Thoracic aorta (tissue), 2 donors: ENCODE measurements at places on chromosomes 12 and 14. TPM values are rescaled to one million over a fixed set of nuclear protein-coding genes. Genes with fewer than 3 reads are reported as not detected.

Gene FRS2
- total RNA-seq: 72.3 TPM

Gene MDGA2
- not detected for total RNA-seq

Gene MYF5
- not detected for total RNA-seq

Gene ENDOU
- not detected for total RNA-seq

Gene DDIT3
- 35.5 TPM for total RNA-seq

Gene CDC42BPB
- total RNA-seq: 121 TPM

Gene CELA1
- total RNA-seq: not detected

Gene PROX2
- total RNA-seq: not detected

- DNase-seq: no peak
Observed at GRCh38 chr12:130620281-130620680, 95.8 kb downstream of the RIMBP2 start.

DNA sequence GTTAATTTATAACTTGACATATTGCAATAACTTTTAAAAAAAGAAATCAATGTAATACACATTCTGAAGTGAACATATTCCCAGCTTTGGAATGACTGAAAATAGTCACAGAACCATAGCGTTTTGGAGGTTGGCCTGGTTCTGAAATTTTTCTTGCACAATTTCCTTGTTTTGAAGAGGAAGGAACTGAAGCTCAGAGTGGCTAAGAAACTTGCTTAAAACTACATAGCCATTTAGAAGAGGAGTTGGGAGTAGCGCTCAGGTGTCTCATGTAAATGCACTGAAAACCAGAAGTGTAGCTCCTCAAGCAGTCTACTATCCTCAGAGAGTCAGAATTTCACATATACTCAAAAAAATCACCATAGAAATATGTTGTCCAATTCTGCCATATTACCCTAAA is 41.2 kb downstream of the SLC38A1 start:
- DNase-seq: no peak

DNA sequence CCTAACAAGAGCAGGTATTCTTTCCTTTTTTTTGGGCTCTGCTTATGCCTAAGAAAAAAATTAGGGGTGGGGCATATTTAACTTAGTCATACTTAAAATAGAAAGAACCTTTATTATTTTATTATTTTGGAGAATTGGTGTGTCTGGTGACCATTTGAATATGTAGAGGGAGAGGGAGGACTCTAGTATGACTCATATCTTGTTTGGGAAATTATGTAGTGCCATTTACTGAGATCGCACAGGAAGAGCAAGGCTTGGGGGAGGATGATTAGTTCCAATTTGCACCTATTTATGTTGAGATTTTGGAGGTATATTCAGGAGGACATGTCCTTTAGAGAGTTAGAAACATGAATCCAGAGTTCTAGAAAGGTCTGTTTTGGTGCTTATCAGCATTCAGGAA is 9.9 kb downstream of the ZNF410 start:
- no peak for DNase-seq

DNA sequence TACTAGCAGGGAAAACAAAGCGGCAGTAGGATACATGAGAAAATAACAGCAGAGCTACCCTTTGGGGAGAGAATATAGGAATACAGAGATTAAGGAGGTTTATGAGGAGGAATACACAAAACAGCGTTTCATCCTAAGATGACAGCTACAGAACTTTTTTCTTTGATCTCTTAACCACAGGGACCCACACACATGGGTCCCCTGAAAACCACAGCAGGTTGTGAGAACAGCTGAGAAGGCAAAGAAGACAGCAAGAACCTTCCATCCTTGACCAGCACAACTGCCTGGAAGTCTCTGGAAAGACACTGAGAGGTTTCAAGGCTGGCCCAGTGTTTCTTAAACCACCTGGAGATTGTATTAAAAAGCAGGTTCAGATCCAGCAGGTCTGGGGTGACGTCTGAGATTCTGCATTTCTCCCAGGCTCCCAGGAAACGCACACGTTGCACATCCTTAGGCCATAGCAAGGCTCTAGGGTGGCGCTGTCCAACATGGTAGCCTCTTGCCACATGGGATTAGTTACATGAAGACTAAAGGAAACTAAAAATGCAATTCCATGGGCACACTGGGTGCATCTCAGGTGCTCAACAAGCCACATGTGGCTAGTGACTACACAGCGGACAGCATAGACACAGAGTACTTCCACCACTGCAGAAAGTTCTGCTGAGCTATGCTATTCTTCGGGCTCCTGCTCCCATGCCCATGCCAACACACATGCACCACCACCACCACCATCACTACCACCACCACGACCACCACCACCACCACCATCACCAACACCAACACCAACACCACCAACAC is 92.3 kb downstream of the FOXN3 start:
- DNase-seq: no peak

DNA sequence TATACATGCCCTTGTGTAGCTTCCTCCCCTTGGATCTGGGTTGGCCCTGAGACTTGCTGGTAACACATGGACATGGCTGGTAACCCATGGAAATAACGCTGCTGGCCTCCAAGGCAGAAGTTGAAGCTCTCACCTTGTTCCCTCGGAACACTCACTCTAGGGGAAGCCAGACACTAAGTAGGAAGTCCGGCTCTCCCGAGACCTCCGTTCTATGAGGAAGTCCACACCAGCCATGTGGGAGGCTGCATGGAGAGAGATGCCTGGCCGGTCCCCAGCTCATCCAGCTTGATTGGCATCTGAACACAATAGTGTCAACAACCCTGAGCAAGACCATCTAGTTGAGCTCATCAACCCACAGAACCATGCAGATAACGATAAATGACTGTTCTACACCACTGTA is 39.7 kb upstream of the VRK1 start:
- DNase-seq: no peak

DNA sequence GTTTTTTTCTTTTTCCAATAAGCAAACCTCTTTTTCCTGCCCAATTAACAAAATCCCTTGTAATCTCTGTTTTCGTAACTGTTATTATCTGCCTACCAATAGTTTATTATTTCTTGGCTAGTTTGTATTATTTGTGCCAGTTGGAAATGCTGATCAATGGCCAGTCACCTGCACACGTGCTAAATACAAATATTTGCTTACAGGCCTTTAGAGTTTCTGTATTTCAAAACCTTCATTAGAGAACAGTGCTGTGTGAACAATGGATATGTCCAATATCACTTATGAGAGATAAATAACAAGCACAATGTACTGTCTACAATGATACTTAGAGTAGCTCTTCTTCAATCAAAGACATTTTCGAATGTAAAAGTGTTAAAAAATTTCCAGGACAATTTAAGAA is 10.8 kb upstream of the DYRK2 start:
- no peak for DNase-seq

DNA sequence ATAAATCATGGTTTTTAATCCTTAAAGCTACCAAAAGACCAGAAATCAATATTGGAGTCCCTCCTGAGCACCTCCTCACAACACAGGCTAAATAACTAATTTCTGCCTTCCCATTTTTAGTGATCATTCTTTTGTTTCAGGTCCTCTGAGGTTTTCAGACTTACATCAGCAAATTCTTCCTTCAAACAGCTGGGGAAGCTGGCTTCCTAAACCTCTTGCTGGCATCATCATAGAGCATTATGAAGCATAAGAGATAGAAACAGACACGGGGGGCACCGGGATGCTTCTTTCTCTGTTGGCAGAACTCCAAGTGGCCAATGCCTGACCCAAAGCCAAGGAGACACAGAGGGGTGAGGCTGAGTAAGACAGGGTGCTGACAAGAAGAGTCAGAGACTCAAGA is 47.9 kb upstream of the DBX2 start:
- no peak for DNase-seq

DNA sequence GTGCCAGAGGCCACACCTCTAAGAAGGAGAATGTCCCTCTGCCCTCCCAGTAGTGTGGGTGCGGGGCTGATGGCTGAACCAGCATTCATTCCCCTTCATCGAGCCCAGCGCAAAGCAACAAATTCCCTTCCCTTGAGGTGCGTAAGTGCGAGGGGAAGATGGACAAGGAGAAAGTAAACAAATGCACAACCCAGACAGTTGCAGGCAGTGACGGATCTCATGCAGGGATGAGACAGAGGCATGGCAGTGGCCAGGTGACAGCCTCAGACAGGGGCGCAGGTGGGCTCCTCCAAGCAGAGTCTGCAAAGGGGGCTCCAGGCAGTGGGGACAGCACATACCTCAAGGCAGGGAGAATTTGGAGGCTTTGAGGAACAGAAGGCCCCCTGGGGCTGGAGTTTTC is 2.3 kb upstream of the MYL2 start:
- no peak for DNase-seq

DNA sequence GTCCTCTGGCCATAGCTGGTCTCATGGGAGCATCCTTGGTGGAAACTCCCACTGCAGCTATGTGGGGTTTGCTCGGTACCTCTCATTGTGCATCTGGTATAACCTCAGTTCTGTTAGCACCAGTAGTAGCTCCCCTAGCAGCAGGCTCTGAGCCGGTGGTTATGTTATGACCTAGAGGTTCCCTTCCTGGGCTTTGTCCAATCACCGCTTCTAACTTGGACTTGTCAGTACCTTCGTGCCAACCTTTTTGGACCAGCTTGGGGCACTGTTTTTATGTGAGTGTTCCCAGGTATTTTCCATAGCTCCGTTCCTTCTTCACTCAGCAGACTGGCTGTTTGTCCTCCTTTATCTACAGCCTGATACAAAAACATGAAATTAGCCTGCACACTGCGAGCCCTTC is 55.7 kb downstream of the ATG14 start:
- no peak for DNase-seq

- DNase-seq: no peak
Observed at GRCh38 chr12:67315661-67316060, 46.5 kb downstream of the CAND1 start.

GRCh38 chr14:36997843-36998242 is 174.6 kb downstream of the SLC25A21 start:
- no peak for DNase-seq

GRCh38 chr14:30610787-30611343 is 11.3 kb upstream of the SCFD1 start:
- DNase-seq: no peak

DNA sequence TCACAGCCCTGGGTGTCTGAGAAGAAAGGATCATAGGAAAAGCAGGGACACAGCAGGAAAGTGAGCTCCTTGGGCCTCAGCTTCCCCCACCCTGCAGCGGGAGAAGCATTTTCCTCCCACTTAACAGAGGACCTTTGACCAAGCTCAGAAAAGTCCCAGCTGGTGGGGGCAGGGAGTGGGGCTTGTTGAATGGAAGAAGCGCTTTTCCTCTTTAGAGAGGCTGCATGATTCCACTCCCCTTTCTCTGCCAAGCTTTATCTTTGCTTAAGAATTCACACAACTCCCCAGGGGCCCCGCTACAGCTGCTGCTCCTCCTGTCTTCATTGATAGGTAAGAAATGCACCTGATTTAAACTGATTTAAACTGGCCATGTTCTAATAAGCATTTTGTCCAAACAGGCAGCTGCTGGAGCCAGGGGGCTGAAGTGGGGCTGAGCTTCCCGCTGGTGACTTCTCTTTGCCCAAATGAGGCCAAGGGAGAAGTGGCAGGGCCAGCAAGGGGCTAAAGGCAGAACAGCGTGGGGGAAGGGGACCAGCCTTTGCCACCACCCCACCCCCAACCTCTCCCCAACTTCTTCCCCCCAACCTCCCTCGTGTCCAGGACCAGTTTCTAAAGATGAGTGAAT is 1.7 kb upstream of the PAPLN start:
- no peak for DNase-seq

- DNase-seq: no peak
Observed at GRCh38 chr12:124720681-124721500, 142.8 kb downstream of the SCARB1 start.

DNA sequence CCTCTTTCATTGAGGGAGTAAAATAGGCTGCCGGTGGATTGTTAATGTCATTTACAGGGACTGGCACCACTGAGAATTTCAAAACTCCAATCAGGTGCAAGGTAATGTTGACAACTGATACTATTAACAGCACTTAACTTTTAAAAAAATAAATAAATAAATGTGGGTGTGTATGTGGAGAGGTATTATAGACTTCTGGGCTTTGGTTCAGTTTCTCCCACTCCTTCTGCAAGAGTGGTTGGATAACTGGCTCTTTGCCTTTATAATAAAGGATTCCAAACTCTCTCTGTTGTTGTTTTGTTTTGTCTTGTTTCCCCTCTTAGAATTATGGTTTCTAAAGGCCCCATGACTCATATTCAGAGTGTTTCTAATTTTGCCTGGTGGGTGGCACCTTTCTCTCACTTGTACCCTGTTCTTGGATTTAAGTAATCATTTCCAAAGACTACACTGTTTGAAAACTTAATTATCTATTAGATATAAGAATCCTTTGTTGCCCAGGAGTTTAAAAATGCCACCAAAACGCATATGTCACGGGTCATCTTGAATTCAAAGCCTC is 151.6 kb upstream of the ARID2 start:
- DNase-seq: no peak

DNA sequence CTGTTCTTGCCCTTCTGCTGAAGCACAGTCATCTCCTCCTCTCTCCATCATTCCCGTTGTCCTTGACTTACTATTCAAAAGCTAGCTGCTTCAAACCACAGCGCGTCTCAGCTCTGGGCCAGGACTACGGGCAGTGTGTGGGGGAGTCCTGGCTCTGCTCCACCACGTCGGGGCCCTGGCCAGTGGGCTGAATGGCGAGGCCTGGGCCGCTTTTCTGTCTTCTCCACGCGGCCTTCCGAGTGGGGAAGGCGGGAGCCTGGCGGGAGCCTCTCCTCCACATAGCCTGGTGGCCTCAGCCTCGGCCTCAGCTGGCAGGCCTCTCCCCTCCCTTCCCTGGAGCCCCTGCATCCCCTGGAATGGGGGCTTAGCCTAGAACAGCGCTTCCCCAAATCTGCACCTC is 16.5 kb downstream of the ANKRD9 start:
- DNase-seq: no peak

- DNase-seq: no peak
Observed at GRCh38 chr12:38614171-38614570, 291.2 kb downstream of the CPNE8 start.

DNA sequence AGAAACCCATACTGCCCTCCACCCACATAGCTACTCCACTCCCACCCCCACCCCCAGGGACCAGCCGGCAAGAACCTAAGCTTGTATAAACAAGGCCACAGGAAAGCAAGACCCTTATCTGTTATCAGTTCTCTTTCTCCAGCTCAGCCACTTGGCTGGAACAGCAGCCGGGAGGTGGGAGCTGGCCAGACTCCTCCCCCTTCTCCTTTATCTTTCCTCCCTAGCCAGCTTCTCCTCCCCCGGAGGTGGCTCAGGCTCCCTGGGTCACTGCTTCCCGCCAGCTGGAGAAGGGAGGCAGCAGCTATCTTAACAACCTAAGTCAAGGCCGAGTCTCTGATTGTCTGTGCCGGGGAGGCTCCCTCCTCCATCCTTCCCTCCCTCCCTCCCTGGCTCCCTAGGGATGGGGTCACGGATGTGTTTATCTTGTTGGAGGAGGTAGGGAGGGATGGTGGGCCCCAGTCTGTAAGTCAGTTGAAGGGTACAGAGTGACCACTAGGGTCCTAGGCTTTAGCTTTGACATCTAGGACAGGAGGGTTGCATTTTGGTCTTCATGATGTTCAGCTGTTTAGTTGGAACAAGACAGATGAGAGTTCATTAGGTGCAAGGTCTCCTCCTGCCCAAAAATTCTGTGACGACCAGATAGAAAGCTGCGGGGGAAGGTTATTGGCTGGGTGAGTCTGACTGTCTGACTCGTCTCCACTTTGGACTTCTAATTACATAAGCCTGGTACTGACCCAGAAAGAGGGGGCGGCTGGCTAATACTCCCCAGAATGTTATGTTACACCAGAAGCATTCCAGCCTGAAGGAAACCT is 29.7 kb downstream of the ZFP36L1 start:
- DNase-seq: no peak

- no peak for DNase-seq
Observed at GRCh38 chr14:67729072-67729885, 27.6 kb downstream of the RDH12 start.

GRCh38 chr12:112443916-112444315 is 25.2 kb downstream of the PTPN11 start:
- no peak for DNase-seq
